IPS DF 19.7 (cell line): ENCODE measurements at places on chromosomes 7 and 10.

- DNase-seq, result no peak
Observed at GRCh38 chr7:149289856-149290255, 27.9 kb downstream of the ZNF783 start.

DNA sequence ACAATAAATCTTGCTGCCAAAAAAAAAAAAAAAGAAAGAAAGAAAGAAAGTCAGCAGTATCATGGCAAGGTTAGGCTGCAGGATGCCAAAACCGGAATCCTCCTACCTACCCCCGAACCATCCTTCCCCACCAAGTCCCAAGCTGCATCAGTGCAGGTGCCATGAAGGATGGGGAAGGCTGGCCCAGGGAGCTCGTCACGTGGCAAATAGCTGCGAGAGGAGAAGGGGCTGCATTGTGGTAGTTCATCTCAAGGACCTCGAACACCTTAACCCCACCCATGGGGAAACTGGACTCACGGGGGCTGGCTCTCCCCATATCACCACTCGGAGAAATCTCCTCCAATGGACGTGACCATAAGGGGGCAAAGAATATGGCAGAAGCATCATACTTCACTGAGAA lies 86.2 kb downstream of the TACC2 start:
- DNase-seq, result no peak

DNA sequence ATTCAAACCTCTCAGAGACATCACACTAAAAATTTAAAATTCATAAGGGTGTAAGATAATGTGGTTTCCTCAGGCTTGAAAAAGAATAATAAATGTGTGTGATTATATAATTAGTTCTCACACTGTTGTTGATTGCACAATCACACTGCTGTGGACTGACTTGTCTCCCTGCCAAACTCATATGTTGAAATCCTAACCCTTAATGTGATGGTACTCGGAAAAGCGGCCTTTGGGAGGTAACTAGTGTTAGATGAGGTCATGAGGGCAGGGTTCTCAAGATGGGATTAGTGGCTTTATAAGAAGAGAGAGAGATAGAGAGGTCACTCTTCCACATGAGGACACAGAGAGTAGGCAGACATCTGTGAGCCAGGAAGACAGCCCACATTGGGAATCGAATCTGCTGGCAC lies 128.5 kb upstream of the COL1A2 start:
- DNase-seq, result no peak

DNA sequence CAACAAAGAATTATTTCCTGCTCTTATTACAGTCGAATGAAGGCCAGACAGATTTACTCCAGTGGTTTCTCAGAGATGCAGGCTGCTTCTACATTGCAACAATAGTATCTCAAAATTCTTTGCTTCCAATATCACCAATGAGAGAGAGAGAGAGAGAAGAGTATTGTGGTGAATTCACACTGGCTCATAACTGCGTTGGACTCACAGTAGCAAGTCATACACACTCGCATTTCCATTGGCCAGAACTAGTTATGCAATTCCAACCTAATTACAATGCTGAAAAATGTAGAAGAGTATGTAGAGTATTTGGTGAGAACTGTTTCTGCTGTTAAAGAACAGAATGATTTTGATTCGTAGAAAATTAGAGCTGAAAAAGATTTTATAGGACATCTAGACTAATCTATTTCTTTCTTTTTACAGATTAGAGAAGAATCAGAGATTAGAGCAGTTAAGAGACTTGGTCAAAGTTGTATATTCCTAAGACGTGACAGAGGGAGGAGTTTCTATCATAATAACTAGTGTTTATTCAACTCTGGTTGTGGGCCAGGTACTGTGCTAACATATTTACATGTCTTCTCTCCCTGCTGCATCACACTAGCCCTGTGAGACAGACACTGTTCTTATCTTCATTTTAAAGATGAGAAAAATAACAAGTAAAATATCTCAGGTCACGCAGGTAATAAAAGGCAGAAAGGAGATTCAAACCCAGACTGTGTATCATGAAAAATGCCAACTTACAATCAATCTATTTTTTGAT lies 34.6 kb upstream of the PDK4 start:
- DNase-seq, result no peak

DNA sequence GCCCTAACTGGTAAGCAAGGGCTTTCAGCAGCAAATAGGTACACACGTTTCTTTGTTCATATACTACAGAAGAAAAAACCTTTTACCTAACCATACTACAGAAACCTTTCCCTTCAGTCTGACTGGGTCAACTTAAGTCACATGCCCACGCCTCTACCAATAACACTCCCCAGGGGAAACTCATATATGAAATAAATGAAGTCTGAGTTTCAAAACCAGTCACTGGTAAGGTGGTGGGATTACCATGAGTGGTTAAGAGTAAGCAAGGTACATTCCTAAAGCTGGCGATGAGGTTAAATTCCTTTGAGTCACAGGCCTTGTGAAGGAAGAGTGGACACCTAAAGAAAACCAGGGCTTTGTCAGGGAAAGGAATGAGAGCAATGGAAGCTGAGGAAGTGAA lies 21.4 kb upstream of the KIF20B start:
- no peak for DNase-seq

- DNase-seq, result no peak
Observed at GRCh38 chr7:3146571-3147226, 103.0 kb upstream of the CARD11 start.

DNA sequence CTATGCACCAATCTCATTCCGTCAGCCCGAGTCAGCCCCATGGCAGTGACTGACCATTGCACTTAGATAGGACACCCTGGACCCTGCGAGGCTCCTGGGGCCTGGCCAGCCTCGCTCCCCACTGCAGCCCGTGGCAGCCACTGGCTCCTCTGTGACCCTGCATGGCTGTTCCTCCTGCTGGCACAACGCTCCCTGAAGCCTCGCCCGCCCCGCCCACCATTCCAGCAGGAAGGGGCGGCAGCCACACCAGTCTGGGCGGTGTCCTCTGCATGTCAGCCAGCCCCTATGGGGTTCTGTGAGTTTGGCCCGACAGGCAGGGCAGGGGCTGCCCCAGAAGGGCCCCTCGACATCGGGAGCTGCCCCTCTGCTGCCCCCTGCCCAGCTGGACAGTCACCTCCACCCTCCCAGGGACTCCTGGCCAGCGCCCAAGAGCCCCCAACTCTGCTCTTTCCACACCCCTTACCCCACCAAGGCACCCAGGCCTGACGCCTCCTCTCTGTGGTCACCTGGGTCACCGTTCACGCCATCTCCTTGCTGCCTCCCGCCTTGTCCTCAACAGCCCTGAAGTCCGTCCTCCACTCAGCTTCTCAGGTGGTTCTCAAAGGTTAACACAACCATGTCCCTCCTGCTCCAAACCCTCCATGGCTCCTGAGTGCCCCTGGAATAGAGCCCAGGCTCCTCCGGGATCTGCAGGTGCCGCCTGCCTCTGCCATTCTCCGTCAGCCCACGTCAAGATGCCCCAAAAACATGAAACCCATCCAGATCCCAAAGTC lies 103.5 kb downstream of the MICALL2 start:
- DNase-seq, result no peak

- DNase-seq, result no peak
Observed at GRCh38 chr7:1377111-1377909, 82.0 kb downstream of the MICALL2 start.

GRCh38 chr7:126696256-126697038 lies 556.3 kb downstream of the GRM8 start:
- no peak for DNase-seq

GRCh38 chr10:96229568-96230030 lies 41.8 kb downstream of the BLNK start:
- DNase-seq, result peak; percentile 54

DNA sequence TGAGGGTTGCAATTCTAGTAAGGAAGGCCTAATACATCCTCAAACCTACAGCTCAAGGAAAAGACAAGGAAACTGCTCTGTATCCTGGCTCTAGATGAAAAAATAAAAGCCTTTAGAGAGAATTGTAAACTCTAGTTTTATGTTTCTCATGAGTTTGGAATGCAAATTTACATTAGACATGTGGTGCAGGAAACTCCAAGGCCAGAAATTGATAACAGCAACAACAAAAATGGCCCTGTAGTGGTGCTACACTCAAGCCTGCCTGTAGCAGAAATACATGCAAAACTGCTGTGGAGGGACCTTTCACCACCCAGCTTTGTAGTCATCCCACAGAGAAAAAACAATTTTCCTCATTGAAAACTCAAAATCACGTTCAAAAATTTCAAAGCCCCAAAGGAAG lies 546.7 kb upstream of the LRRN3 start:
- DNase-seq, result no peak

DNA sequence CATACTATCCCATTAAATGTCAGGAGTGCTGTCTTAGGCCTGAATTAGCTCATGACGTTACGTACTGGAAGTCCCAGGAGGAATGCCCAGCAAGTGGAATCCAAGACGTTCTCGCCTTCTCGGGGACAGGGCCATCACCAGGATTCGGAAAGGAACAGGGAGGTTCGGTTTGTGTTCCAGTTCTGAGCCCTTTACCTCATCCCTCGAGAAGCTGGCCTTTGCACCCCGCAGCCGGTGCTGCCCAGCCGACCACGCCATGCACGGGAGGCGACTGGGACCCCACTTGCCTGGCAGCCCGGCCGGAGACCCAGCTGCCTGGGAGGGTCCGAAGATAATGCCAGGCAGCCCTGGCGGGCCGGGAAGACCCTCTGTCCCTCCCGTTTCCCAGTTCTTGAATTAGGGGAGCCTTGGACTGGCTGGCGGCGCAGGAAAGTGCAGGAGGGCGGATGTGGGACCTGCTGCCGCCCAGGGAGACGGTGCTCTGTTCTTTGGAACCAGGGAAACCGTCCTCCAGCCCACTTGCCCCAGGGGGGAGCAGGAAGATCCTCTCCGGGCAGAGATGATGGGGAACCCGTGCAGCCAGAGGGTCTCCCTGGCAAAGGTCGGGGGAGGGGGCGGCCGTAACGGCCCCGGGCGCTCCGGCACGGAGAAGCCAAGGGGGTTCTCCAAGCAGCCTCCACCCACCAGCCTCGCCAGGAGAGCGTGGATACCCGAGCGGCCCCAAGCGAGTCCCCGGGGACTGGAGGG lies 671 bp upstream of the CHST3 start:
- no peak for DNase-seq

DNA sequence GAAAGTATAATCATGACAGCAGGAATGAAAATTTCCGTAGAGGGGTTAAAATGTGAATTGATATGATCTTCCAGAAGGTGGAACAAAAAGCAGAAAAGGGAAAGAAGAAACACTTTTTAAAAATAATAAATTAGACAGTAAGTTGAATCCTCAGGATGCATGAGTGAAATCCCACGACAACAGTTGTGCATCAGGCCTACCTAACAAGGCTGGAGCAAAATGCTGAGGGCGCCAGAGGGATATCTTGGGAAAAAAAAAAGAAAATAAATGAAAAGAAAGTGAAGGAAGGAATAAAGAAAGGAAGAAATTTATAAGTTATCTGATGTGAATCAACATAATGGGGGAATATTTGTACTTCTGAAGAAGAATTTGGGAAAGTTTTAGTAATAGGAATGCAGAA lies 13.0 kb upstream of the HUS1 start:
- DNase-seq, result no peak

- DNase-seq, result no peak
Observed at GRCh38 chr7:137097111-137097510, 228.7 kb downstream of the CHRM2 start.

GRCh38 chr10:127243490-127244272 lies 47.3 kb upstream of the INSYN2A start:
- DNase-seq, result no peak

GRCh38 chr7:111272092-111272491 lies 181.2 kb downstream of the LRRN3 start:
- DNase-seq, result no peak

GRCh38 chr7:88057655-88058054 lies 123.6 kb downstream of the ADAM22 start:
- no peak for DNase-seq

DNA sequence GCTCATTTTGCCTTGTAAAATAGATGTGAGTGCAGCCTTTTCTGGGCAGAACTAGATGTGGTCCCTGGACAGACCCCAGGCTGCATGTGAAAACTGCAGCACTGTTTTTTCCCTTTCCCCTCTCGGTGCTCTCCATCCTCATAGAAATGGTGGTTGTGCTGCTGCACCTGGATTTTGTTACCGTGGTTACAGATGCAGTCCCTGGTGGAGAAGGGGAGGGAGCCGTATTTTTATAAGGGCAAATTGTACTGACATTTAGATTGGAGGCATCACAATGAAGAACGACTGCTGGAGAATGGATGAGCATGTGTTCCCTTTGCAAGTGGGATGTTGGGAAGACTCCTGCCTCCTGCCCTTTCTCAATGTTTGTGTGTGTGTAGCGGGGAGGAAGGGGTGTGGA lies 469.9 kb downstream of the CCSER2 start:
- DNase-seq, result no peak

DNA sequence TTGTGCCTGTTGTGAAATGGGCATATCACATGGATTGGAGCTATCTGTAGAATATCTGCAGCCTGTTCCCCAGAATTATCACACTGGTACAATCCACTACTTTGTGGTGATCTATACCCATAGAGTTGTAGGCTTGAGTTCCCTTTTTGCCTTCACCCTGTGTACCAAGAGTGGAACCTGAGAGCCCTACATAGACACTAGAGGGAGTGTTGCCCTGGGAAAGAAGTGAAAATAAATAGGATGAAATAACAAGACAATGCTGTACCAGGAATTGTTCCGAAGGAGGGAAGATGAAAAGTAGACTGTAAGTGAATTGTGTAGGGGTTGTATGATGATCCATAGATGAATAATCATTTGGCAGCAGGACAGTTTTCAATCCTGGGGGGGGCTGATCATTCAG lies 9.0 kb downstream of the SORCS3 start:
- no peak for DNase-seq

GRCh38 chr10:49080071-49080470 lies 35.3 kb downstream of the VSTM4 start:
- DNase-seq, result no peak

DNA sequence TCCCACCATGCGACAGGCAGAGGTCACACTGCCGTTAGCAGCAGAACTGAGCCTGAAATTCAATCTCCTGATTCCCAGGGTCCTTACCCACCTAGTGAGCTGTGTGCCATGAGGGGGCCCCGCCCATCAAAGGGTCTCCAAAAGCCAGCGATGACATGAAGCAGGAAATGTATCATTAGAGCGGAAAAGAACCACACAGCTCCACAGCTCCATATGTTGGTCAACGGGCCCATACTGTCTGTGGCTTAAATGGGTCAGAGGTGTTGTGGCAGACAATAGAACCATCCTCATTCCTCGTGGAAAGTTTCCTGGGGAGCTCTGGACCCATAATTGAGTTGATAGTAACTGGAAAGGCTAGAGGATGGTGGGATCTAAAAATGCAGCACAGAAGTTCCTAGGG lies 68.1 kb upstream of the PODXL start:
- no peak for DNase-seq

DNA sequence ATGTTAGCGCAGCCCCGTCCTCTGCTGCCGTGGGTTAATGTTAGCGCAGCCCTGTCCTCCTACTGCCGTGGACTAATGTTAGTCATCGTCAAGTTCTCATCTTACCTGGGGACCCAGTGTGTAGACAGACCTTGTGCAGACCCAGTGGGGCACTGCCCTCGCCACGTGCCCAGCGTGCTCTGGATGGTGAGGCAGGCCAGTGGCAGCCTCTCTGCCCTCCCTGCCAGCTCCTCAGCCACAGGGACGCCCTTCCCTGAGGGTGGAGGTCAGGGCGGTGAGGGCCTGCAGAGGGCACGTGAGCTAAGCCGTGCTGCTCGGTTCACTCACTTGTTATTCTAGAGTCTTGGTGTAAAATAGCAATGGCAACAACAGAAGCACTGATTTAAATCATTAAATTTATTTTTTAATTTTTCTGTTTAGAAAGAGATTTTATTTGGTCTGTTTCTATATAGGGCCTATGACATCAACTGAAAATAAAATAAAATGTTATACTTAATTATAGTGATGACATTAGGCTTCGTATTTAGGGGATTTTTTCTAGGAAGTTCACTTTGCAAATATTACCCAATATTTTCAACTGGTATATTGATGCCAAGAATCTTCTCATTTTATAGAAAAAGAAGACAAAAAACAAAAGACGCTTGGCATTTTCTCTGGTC lies 48.4 kb downstream of the NKX6-2 start:
- DNase-seq, result no peak
